ENCODE measurements at places on chromosomes 5 and 9.

DNA sequence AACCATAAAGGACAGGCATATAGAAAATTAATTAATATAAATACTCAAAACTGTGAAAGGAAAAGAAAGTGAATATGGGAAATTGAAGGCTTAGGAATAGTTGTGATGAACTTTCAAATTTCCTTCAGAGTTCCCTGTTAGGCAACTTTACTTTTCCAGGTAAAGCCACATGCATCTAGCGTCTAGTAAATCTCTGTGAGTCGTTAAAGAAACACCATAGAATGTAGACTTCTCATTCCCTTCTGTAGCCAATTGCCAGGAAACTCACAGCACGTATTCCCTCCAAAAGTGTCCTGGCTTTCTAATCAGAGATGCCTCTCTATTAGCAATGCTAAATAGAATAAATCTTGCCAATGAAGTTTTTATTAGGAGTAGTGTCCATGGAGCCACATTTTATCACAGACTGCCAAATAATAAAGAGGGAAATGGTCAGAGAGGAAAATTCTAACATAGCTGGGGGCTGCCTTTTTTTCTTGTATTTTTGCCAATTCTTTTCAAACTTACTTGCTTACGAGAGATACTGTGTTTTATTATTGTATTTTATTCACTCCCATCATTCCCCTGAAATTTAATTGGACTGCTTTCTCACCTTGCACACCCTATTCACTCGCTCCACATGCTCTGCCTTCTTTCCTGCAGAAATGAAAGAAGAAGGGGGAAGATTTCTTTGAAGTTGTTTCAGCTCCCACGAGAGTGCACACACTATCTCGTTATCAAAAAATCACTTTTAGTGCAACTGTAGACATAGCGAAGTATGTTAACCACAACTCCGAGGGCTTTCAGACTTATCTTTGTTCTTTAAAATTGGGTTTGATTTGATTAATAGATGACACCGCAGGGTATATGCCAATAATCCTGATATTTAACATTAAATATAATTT, 439.0 kb downstream of the CSNK1G3 start:
- DNase-seq, result peak; percentile 22

DNA sequence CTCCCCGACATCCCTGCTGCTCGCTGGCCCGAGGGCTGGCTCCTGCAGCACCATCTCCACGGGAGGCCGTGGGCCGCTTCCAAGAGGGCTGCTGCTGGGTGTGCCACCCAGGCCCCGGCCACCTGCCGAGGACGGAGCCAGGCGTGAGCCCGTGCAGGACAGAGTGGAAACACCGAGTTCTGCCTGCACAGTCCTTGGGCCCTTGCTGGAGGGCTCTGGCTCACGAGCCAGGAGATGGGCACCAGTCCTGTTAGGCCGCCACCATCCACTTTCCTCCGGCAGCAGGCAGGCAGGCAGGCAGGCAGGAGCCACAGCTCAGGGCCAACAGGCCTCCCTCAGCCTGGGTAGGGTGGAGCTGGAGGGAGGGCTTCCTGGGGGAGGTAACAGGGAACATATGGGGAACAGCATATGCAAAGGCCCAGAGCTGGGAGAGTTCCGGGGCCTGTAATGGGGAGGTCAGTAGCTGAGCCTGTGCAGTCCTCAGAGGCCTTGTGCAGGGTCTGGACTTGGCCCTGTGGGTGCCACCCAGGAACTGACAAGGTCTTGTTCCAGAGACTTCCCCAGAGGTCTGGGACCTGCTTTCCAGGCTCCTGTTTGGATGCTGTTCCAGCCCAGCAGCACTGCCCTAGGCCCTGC, 31.9 kb downstream of the RXRA start:
- DNase-seq, result no peak

GRCh38 chr5:37836592-37837413, 3.0 kb downstream of the GDNF start:
- DNase-seq, result no peak

GRCh38 chr5:91938441-91938840, 555.3 kb upstream of the ARRDC3 start:
- DNase-seq, result no peak

DNA sequence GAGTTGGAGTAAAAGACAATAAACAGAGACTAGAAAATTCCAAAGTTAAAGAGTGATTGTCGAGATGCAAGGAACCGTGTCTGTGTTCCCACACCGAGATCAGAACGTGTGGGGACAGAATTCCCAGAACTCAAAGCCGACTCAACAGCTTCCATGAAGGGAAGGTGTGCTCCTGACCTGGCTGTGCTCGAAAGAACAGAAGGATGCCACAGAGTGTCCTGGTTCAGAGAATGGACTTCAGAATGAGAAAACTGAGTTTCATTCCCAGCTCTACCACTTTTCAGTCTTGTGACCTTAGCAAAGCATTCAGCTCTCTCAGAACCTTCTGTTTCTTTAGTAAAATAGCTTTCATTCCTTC, 420.0 kb upstream of the SLC30A5 start:
- no peak for DNase-seq

- DNase-seq, result no peak
Measured at GRCh38 chr5:72433522-72433921, 73.7 kb downstream of the ZNF366 start.

DNA sequence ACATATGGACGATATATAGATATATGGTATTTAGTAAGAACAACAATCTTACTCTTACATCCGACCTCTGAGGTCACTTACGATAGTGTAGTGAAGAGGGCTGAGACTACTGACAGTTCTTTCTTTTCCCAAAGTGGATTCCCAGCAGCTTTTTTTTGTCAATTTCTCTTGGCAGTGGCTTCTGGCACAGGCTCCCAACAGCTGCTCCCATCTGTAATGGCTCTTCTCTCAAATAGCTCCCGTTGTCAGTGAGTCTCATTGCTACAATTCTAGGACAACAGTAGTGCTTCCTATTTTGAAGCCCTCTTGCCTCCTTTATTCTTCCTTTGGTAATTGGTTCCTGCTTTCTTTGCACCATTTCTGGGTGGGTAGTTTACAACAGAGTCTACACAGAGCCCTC, 68.4 kb downstream of the SLC25A46 start:
- DNase-seq, result no peak

DNA sequence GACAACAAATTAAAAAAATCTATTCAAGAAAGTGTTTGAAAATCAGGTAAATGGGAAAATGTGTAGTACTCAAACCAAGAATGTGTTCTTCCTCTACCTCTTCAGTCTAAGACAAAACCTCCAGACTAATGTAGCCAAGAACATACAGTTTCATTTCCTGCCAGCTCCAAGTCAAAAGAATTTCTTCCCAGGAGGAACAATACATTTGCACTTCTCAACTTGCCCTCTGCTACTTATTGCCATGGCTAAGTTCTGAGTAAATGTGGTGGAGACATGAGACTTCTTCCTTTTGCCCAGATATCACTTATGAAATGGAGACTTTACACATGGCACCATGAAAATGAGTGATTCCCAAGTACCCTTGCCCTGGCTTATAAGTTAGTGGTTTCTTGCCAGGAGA, 2112.2 kb upstream of the C9orf72 start:
- DNase-seq, result no peak

DNA sequence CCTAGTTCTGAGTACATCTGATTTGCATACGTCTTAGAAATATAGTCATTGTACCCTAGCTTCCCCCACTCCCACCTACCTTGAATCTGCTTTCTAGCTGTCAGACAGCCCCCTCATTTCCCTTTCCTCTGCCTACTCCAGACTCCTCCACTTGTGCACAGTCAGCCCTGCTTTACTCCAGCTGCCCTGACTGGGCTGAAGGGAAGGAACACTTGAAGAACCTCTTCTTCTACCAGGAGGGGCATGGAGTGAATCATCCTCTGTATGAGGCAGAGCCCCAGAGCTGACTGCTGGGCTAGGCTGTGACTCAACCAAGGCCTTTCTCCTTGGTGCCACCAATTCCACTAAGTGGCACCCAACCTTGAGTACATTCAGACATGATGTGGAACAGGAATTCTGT, 18.1 kb upstream of the ZFR start:
- DNase-seq, result peak; percentile 47

DNA sequence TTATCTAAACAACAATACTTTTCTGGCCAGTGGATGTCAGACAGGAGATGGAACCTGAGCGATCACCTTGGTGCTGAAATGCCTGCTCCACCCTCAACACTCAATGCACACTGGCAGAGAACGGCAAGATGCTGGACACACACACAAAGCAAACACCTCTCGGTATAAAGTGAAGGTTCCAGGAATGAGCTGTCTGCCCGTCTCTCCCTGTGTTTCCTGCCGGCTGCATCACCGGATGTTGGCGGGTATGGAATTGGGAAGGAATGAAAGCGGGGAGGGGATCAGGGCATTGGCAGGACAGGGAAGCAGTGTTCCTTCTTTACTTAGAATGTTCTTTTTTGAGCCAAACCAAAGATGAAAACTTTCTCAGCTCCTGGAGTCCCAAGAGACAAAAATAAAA, 59.2 kb downstream of the MED10 start:
- no peak for DNase-seq

- DNase-seq, result no peak
Measured at GRCh38 chr5:1734271-1734907, 65.2 kb downstream of the MRPL36 start.

DNA sequence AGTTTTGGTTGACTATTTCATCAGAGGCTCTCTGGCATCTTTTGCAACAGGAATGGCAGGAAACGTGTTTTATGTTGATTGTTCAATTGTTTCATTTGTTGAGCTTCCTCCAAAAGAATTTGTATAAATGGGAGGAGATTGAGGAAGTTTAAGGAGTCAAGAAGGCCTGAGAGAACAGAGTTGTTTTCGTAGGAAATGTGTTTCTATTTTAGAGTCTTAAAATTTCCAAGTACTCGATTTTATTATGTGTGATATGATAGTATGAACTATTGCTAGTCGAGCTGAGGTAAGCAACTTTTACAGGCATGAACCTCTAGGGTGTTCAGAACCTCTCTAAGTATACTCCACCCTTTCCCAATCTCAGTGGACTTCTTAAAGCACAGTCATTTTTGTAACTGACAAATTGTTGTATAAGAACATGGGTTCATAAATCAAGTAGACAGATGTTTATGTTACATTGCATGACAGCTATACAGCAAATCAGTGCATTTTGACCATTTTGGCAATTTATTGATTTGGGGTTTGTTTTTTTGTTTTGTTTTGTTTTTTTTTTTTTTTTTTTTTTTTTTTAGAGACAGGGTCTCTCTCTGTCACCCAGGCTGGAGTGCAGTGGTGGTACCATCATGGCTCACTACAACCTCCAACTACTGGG, 47.4 kb downstream of the POLK start:
- no peak for DNase-seq

- DNase-seq, result peak; percentile 84
Measured at GRCh38 chr5:122183098-122183787, 53.9 kb downstream of the ZNF474 start.

DNA sequence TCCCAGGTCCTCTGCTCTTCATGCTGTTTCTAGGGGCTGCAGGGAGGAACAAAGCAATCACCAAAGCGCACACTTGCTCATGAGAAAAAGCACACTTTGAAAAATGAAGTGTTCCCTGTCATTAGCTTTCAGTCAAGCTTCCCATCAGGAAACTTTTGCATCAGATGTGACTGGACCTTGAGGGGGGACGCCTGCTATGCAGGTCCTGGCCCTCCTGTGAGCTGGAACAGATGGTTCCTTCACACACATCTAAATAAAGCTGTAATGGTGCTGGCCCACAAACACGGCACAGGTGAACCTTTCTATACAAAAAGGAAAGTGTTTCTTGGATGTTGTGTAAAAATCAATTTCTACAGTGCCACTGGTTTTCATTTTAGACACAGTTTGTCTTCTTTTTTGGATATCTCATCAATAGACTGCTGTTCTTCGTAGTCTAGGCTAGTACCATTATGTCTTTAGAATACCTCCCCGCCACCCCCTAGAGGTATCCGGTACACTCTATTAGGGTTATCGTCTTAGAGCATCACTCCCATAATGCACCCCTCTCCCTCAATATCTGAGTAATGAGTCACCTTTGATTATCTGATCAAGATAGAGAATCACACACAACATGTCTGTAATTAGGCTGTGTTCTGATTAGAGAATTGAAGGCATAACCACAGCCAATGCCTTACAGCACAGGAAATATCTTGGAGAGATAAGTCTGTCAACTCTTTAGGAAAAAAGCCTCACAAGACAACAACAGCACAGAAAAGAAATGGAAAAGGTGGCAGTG, 266.3 kb downstream of the TLR4 start:
- DNase-seq, result no peak

DNA sequence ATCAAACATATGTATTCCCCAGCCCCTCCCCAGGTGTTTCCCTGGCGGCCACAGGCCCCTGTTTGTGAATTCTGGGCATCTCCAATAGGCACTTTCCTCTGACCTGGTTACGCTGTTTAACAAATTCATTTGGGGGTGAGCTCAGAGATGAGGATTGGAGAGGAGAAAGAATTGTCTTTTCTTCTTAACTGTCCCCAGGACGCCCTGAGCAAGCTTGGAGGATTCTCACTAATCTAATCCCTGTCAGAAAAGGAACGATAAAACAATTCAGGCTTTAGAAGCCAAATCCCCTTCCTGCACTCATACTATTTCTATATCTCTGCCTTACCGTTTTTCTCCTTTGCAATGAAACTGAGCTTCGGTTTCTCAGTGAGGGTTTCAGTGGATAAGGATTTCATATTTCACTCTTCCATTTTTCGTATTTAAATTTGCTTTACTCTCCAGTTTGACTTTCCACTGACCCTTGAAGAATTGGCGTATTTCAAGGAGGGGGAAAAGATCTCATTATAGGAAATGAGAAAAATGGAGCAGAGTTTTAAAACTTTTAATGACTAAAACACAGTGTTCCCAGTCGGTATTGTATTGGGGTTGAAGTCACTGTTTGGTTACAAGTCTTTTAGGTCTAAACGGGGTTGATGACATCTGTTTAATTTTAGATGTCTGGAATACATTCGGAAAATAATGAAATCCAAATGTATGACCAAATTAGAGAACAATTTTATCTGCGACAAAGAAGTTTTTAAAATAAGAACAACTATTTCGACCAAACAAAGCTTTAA, 180.1 kb downstream of the MACROH2A1 start:
- DNase-seq, result no peak

- DNase-seq, result no peak
Measured at GRCh38 chr9:88583901-88584596, 49.1 kb downstream of the NXNL2 start.

DNA sequence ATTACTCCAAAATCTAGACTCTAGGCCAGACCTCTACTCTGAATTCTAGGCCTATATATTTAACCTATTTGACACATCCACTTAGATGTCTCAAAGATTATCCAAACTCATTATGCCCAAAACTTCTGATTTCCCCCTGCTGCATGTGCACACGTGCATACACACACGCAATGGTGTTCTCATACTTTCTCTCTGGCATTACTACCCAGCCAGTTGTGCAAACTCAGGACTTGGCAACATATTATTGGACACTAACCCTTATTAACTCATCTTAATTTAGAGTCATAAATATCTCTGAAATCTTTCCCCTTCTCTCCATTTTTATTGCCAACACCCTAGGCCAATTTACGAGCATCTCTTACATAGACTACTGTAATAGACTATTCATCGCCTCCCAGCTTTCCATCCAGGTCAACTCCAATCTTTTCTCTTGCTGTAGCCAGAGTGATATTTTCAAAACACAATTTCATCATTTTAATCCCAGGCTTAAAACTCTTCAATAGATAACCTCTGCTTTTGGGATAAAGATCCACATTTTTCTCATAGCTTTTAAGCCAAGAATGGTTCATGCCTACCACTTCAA, 141.2 kb upstream of the VLDLR start:
- no peak for DNase-seq

Data from RCC 7860 (cell line).